Hypothalamus (tissue), 51 donors: ENCODE measurements at places on chromosomes 7 and 10.

GRCh38 chr7:98733036-98733435, 116.0 kb downstream of the NPTX2 start:
- no peak for DNase-seq

- no peak for DNase-seq
Observed at GRCh38 chr10:58796242-58796641, 283.6 kb downstream of the BICC1 start.

DNA sequence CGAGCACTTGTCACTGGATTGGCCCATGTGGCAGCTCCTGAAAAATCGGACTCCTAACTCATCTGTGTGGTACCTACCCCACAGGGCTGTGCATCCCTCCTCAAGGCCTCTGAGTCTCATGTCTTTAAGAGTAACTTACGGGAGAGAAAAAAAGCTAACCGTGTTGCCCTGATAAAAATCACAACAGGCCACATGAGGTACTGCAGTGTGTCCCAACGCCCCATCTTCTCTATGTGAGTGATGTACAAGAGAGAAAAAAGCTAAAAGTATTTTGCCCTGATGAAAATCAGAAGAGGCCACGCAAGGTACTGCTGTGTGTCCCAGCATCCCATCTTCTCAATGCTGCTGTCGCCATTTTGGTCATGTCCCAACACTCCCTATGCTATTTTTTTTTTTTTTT, 41.2 kb upstream of the ADRB1 start:
- DNase-seq = no peak

DNA sequence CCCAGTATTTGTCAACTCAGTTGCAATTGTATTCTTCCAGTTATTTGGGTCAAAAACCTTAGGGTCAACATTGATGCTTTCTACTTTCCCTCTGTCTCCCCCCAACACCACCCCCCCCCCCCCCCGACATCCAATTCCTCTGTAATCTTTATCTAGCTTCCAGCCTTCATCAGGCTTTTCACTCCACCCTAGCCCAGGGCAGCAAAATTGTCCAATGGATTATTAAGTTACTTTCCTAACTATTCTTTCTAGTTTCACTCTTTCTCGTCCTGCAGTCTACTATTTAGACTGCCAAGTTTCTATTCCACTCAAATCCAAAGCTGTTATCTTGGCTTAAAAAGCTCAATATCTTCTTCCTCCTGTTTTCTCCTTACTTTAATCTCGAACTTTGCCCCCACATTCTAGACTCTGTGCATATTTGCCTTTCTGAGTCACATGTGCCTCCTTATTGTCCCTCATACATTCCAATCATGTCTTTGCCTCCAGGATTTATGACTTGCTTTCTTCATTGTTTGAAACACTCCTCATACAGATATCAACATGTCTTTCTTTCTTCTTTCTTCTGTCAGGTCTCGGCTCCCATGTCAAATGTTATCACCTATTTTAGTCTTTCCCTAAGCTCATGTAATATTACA, 196.6 kb upstream of the TMEM196 start:
- DNase-seq = no peak

DNA sequence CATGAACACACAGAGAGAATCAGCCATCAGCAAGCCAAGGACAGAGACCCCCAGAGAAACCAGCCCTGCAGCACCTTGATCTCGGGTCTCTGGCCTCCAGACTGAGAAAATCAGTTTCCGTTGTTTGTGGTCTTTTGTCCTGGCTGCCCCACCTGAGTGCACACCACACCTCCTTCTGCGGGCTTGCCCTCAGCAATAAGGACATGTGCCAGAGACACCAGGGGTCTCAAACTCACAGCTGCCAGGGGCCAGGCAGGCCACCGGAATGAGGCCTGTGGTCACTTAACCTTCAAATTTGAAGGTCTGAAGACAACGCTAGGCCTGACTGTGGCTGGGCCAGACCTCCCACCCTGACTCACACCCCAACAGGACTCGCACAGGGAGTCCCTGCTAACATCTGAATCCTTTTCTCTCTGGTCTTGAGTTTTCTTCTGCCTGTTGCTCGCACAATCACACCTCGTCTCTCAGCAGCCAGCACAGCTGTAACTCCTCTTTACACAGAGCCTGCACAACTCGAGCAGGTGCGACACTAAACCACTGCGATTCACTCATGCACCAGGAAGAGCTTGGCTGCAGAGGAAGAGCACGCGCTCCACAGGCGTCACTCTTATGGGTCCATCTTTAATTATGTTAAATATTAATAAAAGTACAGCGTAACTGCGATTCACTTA, 86.2 kb downstream of the CHST15 start:
- no peak for DNase-seq
